Iris pigment epithelial cell (primary cell): ENCODE measurements at places on chromosomes 2 and 18.
A peak's percentile ranks its signal among the peaks of the same experiment; 100 is the strongest.

DNA sequence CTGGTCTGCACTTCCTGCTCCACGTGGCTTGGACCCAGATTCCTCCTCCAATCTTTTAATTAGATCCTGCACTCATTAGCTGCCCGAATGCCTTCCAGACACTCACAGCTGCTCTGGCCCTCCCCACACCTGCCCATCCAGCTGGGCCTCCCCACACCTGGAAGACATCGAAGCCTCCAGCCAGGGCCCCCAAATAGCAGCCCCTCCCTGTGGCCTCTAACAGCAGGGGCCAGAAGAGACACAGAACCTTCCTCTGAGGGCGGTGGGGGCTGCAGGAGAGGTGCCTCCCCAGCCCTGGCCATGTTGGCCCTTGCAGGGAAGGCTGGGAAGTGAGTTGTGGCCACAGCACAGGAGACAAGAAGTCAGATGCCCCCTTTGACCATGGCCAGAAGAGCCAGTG is 252.8 kb downstream of the DYSF start:
- no peak for DNase-seq

DNA sequence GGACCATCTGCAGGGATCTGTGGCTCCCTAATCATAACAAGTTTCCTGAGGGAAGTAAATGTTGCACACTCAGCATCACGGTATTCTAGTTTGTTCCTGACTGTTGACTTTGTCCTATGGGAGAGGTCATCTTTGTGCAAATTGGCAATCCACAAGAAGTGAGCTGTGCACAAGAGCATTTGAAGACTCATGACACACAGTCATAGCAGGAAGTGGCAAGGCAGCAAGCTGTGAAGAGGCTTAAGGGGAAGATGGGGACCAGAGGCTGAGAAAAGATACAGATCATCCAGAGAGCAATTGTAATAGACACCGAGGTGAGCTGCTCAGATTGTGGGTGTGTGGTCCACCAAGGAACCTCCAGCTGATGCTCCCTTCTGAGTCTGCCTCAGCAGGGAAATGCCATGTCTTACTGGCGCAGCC is 2.7 kb downstream of the TNP1 start:
- DNase-seq: peak; percentile 9

DNA sequence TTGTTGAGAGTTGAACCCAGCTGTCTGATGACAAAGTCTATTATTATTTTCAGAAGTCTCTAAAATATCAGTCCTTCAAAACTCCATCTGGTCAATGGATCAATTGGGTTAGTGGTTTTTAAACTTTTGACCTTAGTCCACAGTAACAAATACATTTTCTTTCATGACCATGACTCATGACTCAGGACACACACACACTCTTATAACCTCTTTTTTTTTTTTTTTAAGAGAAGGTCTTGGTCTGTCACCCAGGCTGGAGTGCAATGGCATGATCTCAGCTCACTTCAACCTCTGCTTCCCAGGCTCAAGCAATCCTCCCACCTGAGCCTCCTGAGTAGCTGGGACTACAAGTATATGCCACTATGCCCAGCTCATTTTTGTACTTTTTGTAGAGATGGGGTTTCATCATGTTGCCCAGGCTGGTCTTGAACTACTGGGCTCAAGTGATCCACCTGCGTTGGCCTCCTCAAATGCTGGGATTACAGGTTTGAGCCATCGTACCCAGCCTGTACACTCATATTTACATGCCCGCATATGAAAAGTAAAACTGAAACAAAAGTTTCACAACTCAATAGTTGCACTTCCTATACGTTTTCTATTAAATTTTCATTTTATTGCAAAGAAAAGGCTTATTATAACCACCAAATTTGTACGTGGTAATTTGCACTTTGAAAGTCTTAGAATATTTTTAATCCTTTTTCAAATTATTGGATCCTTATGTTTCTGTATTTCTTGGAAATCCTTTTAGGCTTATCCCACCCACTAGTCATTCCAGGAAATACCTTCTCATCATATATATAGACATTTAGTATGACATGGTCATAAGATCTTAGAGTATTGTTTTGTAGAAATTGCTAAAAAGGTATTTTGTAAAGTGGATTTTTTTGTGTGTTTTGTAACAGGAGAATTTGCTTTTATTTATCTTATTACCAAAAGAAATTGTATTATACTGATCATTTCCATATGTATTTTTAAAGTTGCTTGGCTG is 199.0 kb downstream of the LPIN1 start:
- DNase-seq: no peak

- peak; percentile 12 for DNase-seq
Measured at GRCh38 chr2:212147921-212148513, 390.6 kb downstream of the ERBB4 start.

- DNase-seq: peak; percentile 80
Measured at GRCh38 chr2:18268400-18268799, 292.1 kb downstream of the RDH14 start.

- no peak for DNase-seq
Measured at GRCh38 chr2:240931319-240931949, 25.3 kb downstream of the CROCC2 start.

DNA sequence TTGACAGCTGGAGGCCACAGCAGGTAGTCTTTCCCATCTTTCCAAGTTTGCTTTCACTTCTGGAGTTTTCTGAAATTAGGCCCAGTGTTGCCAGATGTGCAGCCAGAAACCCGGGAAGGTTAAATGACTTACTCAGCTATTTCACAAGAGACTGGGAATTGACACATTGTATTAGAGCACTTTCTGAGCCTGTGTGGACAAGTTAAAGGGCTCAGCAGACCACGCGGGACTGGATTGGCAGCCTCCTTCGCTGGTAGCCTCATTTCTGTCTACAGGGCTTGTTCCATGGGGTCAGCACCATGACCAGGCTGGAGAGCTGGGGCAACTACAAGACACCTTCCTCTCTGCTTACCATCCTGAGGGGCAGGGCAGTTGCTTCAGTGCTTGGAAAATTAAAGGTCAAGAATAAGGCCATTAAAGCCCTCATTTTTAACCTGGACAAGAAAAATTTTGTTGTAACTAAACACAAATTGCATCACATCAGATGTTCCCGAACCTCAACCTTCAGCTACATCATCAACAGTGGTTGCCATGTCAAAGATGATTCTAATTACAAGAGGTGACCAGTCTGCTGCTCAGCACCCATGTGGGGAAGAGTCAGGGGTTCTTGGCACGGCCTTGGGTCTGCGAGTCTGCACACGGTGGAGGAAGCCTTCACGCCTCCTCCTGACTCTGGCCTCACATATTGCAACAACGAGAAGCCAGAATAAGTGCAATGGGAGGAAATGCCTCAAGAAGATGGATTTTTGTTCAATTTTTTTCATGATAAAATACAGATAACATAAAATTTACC is 279.5 kb upstream of the RAB6C start:
- DNase-seq: no peak

DNA sequence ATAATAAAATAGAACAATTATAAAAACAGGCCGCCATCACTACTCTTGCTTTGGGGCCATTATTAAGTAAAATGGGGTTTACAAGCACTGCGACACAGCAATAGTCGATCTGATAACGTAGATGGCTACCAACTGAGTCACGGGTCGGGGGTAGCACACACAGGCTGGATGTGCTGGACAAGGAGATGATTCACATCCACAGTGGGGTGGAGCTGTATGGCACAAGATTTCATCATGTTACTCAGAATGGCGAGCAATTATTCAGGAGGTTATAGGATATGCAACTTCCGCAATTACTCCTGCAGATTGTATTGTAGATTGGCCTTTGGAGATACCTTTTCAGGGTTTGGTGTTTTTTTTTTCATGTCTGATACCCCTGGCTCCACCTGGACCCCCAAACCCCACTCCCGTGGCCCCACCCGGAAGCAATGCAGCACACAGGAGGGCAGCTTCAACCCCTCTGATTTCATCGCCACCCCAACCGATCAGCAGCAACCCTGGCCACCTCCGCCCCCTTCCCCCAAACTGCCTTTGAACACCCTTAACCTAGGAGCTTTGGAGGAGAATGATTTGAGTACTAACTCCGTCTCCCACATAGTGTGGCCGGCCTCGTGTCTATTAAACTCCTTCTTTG is 21.4 kb upstream of the MLPH start:
- DNase-seq: peak; percentile 99

DNA sequence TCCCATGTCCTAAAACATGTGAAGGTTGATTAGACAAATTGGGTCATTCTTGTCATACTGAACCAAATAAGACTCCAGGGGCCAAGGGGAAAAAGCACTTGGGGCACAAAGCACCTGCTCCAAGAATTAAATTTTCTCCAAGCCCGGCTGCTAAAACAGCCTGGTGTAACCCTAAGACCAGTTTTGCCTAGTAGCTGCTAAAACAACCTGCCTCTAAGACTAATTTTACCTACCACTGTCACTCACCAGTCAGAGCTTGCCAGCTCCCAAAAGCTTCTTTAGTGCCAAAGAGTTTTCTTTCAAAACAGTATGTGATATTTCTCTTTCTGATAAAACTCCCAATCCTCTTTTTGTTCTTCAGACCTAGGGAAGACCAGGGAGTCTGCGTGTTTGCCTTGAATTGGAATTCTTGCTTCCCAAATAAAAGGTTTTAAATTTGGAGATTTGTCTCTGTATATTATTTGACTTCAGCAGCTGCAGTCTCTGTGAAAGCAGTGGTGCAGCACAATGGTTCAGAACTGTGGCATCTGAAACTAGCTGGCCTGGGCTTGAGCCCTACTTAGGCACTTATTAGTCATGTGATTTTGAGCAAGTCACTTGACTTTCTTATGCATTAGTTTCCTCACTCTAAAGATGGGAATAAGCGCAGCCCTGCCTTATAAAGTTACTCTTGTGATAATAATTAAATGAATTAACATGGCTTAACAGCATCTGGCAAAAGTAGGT is 16.2 kb upstream of the APOB start:
- no peak for DNase-seq

- DNase-seq: peak; percentile 44
Measured at GRCh38 chr18:48934723-48935432, 15.9 kb downstream of the SMAD7 start.

GRCh38 chr2:238128061-238128440 is 10.4 kb upstream of the KLHL30 start:
- DNase-seq: no peak

- DNase-seq: peak; percentile 31
Measured at GRCh38 chr18:78986018-78986481, 6.4 kb downstream of the SALL3 start.

DNA sequence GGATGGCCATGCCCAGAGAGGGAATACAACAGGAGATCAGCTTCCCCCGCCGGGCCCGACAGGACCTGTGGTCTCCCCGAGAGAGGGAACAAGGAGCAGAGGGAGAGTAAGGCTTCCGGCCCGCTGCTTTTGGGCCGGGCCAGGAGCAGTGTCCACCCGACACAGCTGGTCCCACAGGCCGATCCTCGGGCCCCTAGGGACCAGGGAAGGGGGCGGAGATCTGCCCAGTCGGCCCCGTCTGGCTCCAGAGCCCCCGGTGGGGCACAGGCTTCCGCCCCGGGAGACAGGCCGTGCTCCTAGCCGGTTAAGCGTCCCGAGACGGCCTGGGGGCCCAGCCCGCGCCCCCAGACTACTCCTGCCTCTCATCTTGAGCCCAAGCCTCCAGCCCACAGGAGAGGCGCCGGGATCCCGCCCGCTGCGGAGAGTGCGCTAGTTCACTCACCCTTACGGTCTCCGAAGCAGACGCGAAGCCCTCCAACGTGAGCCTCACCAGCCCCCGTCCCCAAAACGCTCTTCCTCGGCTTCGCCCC is at the start of gene MCFD2:
TSS of gene MCFD2 (minus strand) at position 526 of the 530 bp plus-strand sequence. CDS start 6,635 bp downstream, outside the sequence.
- peak; percentile 9 for DNase-seq

GRCh38 chr18:23977719-23978483 is 36.7 kb upstream of the TTC39C start:
- no peak for DNase-seq
